COR-L47 (cell line): ENCODE measurements at places on chromosomes 5 and 9.

- DNase-seq, result no peak
Observed at GRCh38 chr5:154109416-154110106, 70.8 kb downstream of the MFAP3 start.

- DNase-seq, result no peak
Observed at GRCh38 chr5:98705841-98706240, 67.6 kb upstream of the RGMB start.

DNA sequence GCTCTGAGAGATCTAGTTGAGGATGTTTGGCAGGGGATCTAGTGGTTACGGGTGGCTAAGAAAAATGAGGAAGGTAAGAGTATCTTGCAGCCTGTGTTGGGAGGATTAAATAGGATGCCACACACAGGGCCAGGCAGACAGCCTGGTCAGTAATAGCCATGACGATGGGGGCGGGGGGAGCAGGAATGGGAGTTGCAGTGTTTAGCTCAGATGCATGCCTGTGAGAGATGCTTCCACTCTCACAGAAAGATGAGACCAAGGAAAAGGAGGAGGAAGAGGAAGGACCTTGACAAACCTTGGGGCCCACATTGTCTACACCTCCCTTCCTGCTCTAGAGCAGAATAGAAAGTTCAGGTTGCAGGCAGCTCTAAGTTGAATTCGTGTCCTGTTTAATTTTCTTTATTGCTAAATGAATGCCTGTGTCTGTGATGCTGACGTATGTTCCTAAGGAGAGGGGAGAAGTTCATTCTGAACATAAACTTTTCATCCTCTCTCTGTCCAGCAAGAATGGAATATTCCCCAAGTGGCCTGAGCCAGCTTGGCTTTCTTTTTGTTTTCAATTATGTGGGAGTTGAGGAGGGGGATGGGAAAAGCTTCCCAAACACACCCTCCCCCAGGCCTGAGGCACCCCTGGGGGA lies 28.7 kb downstream of the TGFBI start:
- no peak for DNase-seq

DNA sequence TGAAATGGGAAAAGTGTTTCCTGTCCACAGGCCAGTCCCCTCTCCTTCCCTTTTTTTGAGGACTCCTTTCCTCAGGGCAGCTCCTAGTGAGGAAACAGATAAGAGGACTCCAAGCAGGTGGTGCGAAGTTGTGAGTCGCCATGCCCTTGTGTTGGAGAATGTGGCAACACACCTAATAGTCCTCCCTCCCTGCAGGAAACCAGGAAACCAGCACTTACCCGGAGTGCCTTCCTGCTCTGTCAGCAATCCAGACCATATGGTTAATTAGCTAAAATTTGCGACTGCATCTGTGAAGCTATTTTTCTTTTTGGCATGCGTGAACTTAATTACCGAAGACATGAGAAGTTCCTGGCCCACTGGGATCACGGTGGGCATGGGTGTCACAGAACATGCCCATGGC lies 69.9 kb downstream of the TRIM32 start:
- no peak for DNase-seq

DNA sequence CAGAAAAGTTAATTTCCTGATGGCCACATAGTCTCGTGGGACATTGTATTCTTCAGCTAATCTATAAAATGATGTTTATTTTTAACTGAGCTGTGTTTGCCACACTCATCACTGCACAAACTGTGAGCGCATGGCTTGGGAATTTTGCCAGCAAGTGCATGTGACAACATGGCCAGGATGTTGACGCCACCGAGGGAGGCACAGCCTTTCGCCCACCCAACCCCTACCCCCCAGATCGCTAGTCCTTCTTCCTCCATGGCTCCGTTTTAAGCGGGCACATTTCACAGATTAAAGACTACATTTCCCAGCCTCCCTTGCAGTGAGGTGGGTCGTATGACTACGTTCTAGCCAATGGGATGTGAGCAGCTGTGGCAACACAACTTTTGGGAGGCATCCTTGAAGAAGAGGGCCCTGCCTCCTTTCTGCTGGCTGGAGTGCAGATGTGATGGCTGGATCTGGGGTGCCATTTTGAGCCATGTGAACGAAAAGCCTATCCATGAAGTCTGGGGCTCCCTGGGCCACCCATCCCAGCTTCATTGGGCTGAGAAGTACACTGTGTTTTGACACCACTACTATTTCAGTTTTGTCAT lies 7.9 kb downstream of the NRARP start:
- peak; percentile 51 for DNase-seq

DNA sequence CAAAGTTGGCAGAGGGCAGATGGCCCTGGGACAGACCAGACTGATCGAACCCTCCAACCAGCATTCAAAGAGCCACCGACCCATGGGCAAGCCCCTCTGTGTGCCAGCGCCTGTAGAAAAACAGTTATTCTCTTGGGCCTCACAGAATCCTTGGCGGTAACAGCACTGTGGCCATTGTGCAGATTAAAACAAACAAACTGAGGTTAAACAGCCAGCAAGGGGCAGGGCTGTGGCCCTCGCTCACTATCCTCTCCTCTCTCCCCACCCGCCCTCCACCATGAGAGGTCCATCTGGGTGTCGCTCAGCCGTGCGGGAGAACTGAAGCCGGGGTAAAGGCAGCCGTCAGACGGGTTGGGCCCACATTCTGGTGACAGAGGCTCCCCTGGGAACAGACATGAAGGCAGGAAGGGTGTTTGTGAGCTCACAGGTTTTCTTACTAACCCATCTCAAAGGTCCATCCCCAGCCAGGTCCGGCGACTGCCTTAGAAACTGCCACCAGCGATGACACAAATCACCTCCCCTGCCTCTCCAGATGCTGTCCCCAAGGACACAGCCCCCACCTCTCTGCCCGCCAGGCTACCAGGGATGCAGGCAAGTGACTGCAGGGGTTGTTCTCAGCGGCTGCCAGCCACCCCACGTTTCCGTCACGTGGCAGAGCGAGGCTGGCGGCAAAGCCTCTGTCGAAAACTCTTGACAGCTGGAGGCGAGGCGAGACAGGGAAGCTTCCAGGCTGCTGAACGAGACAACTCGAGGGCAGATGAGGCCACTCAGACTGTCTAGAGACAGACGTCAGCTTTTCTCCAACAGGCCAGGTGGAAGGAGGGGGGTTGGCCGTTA lies 75.8 kb upstream of the SARDH start:
- DNase-seq, result no peak

GRCh38 chr5:178206166-178207101 lies 2.1 kb downstream of the HNRNPAB start:
- no peak for DNase-seq
